Fibroblast of the aortic adventitia (primary cell): ENCODE measurements at places on chromosomes 12 and 14.

- DNase-seq, result no peak
Observed at GRCh38 chr12:132493482-132494178, 3.7 kb downstream of the FBRSL1 start.

- DNase-seq, result no peak
Observed at GRCh38 chr12:56257071-56257470, 1.1 kb downstream of the ANKRD52 start.

- no peak for DNase-seq
Observed at GRCh38 chr14:64201296-64201695, 92.9 kb downstream of the ESR2 start.

- DNase-seq, result no peak
Observed at GRCh38 chr14:88802596-88802995, 9.8 kb upstream of the EML5 start.
